ENCODE measurements at places on chromosomes 13 and 19.

GRCh38 chr19:47430041-47430802 lies 10.9 kb upstream of the MEIS3 start:
- DNase-seq = no peak

DNA sequence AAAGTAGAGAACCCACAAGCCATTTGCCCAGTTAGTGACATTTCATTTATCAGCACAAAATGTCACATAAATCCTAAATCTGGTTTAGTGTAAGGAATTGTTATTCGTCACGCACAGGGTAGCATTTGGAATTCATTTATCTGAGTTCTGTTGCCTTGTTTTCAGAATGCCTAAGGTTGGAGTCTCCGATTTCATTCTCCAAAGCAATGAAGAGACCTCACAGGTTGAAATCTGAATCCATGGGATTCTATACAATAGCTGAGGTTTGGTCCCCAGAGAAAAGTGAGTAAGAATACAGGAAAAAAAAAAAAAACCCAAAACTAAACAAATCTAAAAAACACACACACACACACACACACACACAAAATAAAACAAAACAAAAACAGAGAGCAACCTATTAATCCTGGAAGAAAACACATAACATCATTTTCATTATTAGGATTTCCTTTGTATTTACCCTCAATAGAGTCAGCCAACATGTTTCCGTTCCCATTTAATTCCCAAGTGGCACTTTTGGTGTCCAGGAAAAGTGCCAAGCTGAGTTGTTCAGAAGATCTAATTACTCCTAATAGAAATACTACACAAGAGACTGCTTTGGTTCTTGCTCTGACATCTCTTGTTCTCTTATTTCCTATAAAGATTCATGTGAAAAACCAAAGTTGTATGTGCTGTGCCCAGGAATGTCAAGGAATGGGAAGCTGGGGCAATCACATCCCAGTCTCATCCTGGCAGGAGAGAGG lies 36.2 kb upstream of the LRCH1 start:
- no peak for DNase-seq

- peak; percentile 47 for DNase-seq
Observed at GRCh38 chr13:44052780-44053184, 173.1 kb downstream of the LACC1 start.

DNA sequence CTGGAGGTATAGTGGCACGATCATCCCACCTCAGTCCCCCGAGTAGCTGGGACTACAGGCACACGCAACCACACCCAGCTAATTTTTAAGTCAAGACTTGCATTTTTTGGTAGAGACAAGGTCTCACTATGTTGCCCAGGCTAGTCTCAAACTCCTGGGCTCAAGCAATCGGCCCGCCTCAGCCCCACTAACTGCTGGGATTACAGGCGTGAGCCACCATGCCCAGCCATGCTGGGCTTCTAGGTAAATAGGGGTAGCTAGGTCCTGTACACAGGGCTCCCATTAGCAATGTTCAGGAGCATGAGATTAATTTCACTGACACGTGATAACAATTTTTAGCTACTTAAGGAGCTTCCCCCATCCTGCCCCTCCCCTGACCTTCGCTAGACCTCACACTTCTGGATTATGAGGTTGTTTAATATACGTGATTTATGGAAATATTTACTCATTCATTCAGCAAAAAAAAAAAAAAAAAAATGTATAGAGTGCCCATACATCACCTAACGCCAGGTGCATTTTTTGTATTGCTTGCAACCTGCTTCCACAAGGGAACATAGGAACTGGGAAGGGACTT lies 19.2 kb downstream of the TMEM272 start:
- DNase-seq = no peak

DNA sequence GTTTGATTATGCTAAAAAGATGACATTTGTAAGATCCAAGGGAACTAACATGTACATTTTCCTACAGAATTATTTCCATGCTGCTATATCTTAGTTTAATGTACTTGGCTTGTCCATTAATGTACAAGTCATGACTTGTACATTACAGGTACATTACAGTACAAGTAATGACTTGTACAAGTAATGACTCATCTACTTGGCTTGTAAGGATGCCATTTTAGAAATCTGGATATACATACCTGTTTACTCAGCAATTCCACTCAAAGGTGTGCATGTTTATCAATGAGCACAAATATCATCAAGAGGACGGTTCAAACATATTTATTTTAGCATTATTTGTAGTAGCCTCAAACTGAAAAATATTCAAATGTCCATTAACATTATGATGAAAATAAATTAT lies 87.0 kb upstream of the TRPC4 start:
- no peak for DNase-seq

DNA sequence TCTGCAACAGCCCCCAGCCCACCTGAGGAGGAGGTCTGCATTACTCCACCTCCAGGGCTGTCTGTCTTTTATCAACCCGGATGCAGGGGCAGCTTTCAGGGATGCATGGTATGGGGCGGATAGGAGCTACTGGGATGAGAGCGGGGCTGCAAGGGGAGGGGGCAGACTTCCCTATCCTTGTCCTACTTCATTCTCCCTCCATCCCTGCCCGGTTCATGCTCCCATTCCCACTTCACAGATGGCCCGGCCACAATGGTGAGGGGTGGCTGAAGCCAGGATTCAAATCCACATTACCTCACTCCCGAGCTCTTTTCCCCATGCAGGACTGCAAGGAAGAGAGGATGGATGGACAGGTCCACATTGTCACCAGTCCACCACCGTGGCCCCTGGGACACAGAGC lies 40.5 kb upstream of the VSTM2B start:
- no peak for DNase-seq

GRCh38 chr13:65868099-65868498 lies 1362.0 kb downstream of the PCDH9 start:
- no peak for DNase-seq

GRCh38 chr13:98377635-98378378 lies 199.1 kb downstream of the STK24 start:
- no peak for DNase-seq

DNA sequence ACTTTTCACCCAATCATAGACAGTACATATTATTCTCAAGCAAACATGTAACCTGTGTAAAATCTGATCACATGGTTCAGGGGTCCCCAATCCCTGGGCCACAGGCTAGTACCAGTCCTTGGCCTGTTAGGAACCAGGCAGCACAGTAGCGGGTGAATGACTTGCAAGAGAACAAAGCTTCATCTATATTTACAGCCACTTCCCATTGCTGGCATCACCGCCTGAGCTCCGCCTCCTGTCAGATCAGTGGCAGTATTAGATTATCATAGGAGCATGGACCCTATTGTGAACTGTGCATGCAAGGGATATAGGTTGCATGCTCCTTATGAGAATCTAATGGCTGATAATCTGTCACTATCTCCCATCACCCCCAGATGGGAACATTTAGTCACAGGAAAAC lies 133.1 kb downstream of the MAB21L1 start:
- no peak for DNase-seq

DNA sequence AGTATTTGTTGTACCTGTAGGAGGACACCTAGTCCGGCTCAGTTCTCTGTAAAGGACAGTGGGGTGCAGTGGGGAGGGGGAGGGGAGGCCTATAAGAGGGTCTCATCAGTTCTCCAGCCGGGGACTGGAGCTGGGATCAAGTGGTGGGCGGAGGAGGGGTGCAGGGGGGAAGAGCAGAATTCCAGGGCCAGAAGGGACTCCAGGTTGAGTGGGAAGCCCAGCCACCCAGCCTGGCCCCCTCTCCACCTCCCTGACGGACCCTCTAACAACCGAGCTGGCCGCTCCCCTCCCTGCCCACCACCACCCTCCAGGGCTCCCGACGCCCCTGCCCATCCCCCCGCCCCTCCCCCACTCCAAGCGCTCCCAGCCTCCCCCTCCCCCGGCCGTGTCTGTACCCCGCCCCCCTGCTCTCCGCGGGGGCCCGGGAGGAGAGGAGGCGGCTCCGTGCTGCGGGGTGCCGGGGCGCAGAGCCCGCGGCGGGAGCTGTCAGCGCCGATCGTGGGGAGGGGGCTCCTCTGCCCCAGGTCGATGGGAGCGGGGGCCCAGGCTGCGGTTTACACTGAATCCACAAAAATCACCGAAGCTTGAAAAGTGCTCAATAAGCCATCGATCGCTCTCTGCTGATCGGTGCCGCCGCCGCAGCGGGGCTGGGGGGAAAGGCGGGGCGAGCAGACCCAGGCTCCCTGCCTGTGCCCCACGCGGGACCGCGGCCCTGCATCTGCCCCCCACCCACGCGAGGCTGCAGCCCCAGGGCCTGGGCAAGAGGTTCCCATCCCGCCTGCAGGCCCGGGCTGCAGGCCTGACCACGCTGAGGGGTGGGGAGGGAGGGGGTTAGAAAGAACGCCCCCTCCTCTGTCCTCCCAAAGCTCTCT lies 34.6 kb upstream of the ONECUT3 start:
- DNase-seq = no peak

DNA sequence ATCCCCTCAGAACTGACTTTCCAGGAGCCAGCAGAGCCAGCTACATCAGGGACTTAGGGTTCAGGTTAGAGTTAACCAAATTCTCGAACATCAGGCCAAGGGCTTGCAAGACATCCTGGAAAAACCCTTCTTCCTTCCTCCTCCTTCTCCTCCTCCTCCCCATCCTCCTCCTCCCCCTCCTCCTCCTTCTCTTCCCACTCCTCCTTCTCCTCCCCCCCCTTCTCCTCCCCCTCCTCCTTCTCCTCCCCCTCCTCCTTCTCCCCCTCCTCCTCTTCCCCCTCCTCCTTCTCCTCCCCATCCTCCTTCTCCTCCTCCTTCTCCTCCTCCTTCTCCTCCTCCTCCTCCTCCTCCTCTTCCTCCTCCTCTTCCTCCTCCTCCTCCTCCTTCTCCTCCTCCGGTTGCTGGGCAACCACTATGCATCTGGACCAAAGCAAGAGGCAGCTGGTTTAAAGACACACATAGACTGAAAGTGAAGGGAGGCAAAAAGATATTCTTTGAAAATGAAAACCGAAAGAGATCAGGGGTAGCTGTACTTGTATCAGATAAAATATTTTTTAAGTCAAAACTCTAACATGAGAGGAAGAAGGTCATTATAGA lies 5.9 kb upstream of the CCL25 start:
- no peak for DNase-seq

GRCh38 chr19:15372470-15372869 lies 7.1 kb downstream of the AKAP8 start:
- no peak for DNase-seq

GRCh38 chr19:17035842-17036424 lies 9.3 kb upstream of the CPAMD8 start:
- no peak for DNase-seq

GRCh38 chr19:45340232-45340898 lies at the start of gene KLC3:
TSS of gene KLC3 (plus strand) at chr19:45340750. CDS start at chr19:45345542, 4,792 bp downstream.
- peak; percentile 84 for DNase-seq

GRCh38 chr13:51541809-51542258 lies 42.4 kb upstream of the WDFY2 start:
- DNase-seq = no peak

- DNase-seq = no peak
Observed at GRCh38 chr13:49607761-49608160, 20.5 kb upstream of the ARL11 start.

- DNase-seq = no peak
Observed at GRCh38 chr19:8705742-8706141, 7.1 kb upstream of the ACTL9 start.

DNA sequence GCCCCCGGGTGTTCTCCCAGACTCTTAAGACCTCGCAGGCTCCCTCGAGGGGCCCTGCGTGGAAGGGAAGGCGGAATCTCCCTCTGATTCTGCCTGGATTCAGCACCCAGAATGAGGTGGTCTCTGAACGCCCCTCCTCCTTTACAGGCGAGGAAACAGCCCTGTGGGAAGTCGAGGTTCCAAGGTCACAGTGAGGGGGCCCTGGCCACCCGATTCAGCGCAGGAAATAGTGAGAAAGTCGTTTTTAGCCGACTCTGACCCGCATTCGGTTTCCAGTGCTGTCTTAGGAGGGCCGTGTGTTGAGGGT lies 1.1 kb downstream of the BSG start:
- no peak for DNase-seq

- DNase-seq = no peak
Observed at GRCh38 chr13:33260168-33261098, 25.1 kb downstream of the STARD13 start.

DNA sequence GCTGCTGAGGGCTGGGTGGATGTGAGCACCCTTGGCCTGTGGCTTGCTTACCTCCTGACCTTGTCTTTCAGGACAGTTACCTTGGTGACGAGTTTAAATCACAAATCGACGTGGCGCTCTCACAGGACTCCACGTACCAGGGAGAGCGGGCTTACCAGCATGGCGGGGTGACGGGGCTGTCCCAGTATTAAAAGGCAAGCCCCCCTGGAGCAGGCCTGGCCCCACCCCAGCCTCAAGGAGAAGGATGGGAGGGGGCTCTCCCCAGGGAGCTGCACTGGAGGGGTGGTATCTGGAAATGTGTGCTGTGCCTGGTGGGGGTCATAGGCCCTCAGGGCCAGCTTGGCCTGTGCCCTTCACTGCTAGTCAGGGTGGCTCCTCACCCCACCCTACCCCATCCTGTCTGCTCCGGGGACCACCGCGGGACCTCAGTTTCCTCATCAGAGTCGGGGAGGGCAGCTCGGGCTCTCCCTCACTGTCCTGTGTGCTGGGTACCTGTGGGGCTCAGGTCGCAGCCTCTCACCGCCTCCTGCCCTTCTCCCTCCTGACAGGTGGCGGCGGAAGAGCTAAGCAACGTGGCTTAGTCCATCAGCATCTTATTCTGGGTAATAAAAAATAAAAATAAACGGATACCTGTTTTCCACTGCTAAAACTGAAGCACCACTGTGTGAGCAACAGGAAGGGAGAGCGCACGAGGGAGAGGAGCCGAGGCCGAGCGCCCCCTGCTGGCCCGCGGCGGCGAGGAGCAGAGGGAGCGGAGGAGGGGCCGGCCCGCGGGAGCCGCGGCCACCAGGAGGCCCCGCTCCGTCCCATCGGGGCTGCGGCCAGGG lies 29.8 kb downstream of the CERS1 start:
- no peak for DNase-seq

- no peak for DNase-seq
Observed at GRCh38 chr13:48492096-48492440, 40.8 kb downstream of the RCBTB2 start.

DNA sequence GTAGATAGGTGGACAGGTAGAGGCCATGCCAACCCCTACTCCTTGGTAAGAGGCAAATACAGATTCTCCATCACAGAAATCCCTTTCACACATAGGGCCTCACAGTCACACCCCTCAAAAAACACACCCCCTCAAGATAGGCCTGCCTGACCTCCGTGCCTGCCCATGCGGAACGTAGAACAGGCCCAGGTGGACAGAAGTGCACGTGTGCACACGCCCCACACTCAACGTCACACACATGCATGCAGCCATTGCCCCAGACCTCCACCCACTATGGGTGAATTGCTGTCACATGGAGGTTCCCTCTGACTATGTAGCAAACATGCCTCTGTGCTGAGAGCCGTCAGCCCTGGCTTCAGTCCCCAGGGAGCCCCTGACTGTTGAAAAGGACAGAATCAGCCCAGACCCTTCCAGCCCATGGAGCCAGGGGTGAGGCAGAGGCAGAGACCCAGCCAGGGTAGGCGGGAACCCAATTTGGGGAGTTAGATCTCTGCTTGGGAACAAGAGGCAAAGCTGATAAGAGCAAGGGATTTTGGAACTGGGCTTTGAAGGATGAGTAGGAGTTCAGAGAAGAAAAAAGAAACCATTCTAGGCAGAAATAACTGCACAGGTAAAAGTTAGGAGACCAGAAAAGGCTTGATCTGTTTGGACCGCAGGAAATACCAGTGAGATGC lies 3.1 kb downstream of the ANKRD24 start:
- no peak for DNase-seq

GRCh38 chr13:97559981-97560380 lies 126.0 kb downstream of the RAP2A start:
- DNase-seq = no peak

GRCh38 chr13:110471833-110472162 lies 89.7 kb downstream of the RAB20 start:
- DNase-seq = peak; percentile 27
